ENCODE measurements at places on chromosomes 5 and 9. TPM values are rescaled to one million over a fixed set of nuclear protein-coding genes. Genes with fewer than 3 reads are reported as not detected.

HSD17B4 gene
- total RNA-seq: 158 TPM

EQTN gene
- not detected for total RNA-seq

DNA sequence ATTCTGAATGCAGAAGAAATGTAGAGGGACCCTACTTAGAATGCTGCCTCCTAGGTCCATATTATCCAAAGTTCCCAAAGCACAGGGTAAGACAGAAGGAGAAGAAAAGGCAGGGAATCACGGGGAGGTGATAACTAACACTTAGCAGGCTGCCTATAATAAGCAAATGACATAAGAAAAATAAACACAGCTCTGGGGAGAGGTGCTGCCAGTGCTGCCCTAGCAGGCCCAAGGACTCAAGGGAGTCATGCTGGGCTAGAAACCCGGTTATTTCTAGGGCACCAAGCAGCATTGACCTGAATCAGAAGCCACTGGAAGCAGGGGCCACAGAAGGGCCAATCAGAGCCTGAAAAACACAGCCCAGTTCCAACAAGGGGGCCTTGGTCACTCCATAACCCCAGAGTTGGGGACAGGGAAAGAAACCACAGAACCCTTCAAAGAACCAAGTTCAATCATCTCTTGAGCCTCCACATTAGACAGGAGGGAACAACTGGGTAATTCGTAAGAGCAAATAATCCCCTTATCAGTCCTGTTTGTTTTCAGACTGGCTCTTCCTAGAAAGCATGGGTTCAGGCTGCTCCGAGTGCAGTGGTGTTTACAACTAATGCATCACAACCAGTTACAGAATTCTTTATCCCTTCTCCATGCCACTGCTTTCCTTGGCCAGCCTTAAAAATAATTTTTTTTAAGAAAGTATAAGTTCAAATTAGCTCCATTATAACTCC is 24.0 kb downstream of the NRG2 start:
- no peaks in the 10 kb centered on the region for H3K4me1 ChIP-seq
- no peak overlapping the region for H3K27ac ChIP-seq
- DNase-seq: no peak
- H3K4me3 ChIP-seq: no peak overlapping the region
- peaks cover 58% of the 10 kb centered on the region for H3K27me3 ChIP-seq
- H3K36me3 ChIP-seq: no peaks in the 10 kb centered on the region

- no peaks in the 10 kb centered on the region for H3K27me3 ChIP-seq
- DNase-seq: no peak
- H3K4me1 ChIP-seq: no peaks in the 10 kb centered on the region
Measured at GRCh38 chr5:20028506-20028905, 40.5 kb upstream of the CDH18 start.

DNA sequence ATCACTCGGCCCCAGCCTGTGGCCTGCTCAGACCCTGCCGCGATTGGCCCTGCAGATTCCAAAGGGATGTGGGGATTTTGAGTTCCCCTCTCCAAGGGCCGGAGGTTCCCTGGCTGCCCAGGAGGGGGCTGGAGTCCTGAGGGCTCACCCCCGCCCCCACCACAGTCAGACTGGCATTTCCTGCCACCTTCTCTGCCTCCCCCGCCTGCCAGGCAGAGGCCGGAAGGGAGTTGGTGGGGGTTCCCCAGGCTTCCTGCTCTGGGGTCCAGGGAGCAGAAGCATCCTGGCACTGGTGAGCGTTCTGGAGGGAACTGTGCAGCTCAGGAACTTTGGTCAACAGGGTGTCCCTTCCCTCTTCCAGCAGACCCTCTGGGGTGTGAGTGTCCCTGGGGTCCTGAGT is 70.6 kb downstream of the RXRA start:
- DNase-seq: no peak
- no peak overlapping the region for H3K27ac ChIP-seq
- H3K4me3 ChIP-seq: no peak overlapping the region
- H3K27me3 ChIP-seq: no peaks in the 10 kb centered on the region
- peaks cover 8% of the 10 kb centered on the region for H3K36me3 ChIP-seq

- no peaks in the 10 kb centered on the region for H3K4me1 ChIP-seq
- H3K4me3 ChIP-seq: no peak overlapping the region
- no peak for DNase-seq
Measured at GRCh38 chr5:120748474-120748873, 284.4 kb downstream of the PRR16 start.

DNA sequence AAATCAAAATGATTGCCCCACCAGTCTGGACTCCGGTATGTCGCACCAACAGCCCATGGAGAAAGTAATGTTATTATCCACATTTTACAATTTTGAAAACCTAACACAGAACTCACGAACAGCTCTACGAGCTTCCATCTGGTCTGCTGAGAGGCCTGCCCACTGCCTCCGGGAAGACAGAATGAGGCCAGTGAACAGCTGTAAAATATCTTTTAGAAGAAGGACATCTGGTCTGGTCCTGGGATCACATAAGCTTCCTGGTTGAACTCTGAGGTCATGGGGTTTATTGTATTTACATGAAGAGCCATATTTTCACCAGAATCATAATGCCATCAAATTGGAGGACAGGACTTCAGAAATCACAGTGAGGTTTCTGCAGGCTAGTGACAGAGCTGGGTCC is 89.0 kb downstream of the FRMD3 start:
- no peak overlapping the region for H3K4me3 ChIP-seq
- peaks cover 12% of the 10 kb centered on the region for H3K4me1 ChIP-seq
- H3K27ac ChIP-seq: no peak overlapping the region
- no peaks in the 10 kb centered on the region for H3K27me3 ChIP-seq
